Mesangial cell (primary cell): ENCODE measurements at places on chromosomes 1 and 21. TPM values are rescaled to one million over a fixed set of nuclear protein-coding genes. Genes with fewer than 3 reads are reported as not detected.

DCST1 gene
- total RNA-seq, result not detected in 2 replicates

CNR2 gene
- total RNA-seq, result not detected in 2 replicates

ERICH3 gene
- total RNA-seq, result not detected in 2 replicates

CHIA gene
- not detected in 2 replicates for total RNA-seq

GPATCH2 gene
- total RNA-seq, result 4.3 and 4.7 TPM in 2 replicates

LYPD8 gene
- total RNA-seq, result not detected in 2 replicates

ADCY10 gene
- total RNA-seq, result under 0.01 TPM in 1 of 2 replicates, not detected in the other

RNF186 gene
- not detected in 2 replicates for total RNA-seq

ERO1B gene
- 1.3 and 3.0 TPM in 2 replicates for total RNA-seq

WLS gene
- 42.0 and 47.7 TPM in 2 replicates for total RNA-seq

KCNQ4 gene
- 0.49 and 1.3 TPM in 2 replicates for total RNA-seq

ILDR2 gene
- total RNA-seq, result 1.3 and 4.4 TPM in 2 replicates

RGS18 gene
- total RNA-seq, result not detected in 2 replicates

TMPRSS3 gene
- total RNA-seq, result not detected in 2 replicates

LRRN2 gene
- 0.38 and 0.65 TPM in 2 replicates for total RNA-seq

PTGS2 gene
- 0.16 and 0.38 TPM in 2 replicates for total RNA-seq
